Fibroblast of the conjunctiva (primary cell): ENCODE measurements at places on chromosomes 2 and 18.

GRCh38 chr2:119809339-119810048 lies 49.8 kb downstream of the PTPN4 start:
- peak; percentile 65 for DNase-seq

DNA sequence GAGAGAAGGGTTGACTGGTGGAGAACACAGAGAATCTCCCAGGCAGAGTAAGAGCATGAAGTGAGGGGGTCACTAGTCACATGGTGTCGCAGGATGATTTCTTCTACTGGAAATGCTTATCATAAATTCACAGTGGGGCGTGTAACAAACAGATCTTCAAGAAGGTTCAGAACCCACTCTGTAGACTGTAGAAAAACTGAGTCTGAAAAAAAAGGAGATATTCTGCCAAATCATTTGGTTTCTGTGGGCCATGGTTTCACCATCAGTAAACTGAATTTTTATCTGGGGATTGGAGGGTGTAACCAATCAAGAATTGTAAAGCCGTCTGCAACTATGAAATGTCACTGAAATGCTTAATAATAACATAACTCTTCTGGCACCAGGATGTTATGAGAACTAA lies 15.0 kb downstream of the TPGS2 start:
- DNase-seq: no peak

DNA sequence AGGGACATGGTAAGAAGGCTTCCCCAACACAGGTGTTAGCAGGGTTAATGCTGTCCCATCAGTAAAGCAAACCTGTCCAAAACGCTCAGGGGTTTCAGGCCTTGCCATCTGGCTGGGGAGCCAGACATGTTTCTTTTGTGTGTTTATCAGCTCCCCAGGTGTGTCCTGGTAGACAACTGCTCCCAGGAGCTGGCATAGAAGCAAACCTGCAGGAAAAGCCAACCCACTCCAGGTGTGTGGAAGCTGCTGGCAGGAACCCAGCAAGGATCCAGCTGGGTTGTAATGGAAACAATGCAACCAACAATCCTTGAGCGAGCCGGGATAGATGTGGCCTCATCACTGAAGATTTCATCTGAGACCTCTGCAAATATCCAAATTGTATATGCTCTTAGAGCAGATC lies 123.1 kb downstream of the RAB3GAP1 start:
- DNase-seq: no peak

GRCh38 chr18:45253056-45253565 lies 362.2 kb upstream of the SLC14A2 start:
- DNase-seq: no peak

- peak; percentile 53 for DNase-seq
These were observed 18.5 kb downstream of the PSTPIP2 start for GRCh38 chr18:46053368-46054095.

- DNase-seq: no peak
These were observed 71.1 kb upstream of the CTLA4 start for GRCh38 chr2:203796248-203797010.

DNA sequence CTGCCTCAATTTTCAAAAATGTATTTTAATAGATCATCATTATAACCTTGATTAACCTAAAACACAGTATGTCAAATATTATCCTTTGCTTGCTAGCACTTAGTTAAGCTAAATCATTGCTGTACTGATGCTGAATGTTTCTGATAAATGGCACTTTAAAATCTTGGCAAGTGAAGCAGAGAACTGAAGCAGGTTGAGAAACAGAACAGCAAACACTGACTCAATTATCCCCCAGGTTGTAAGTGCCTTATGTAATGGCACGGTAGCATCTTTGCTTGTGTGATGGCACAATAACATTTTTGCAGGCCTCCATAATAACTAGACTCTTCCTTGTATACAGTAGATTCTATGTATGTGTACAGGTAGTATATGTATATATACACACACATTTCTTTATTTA lies 33.8 kb downstream of the ARHGAP15 start:
- DNase-seq: no peak

- no peak for DNase-seq
These were observed 155.7 kb downstream of the RDH14 start for GRCh38 chr2:18404708-18405107.

DNA sequence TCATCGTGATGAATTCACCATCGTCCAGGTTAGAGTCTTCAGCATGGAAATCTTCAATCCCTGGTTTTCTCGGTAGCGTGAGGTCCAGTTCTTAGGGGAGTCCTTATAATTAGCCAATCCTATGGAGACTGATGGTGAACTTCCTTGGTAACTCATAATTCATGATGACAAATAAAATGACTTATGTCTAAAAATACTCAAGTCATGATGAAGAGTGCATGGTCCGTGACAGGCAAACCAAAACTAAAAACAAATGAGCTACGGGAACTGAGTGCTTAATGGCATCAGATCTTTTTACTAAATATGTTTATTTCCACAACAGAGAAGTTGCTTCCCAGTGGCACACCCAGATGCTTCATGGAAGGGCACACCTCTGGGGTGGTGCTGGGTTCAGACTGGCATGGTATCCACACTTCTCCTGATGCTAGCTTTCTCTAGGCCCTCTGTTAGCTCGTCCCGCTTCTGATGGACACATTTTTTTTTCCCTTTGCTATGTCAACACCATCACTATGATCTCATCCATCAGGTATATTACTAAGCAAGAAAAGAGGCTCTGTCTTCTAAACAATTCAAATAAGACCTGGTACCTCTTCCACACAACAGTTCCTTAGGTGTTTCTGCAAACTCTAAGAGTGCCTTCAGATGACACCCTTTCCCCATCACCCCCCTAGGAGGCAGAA lies 92.8 kb upstream of the NEDD4L start:
- DNase-seq: no peak

DNA sequence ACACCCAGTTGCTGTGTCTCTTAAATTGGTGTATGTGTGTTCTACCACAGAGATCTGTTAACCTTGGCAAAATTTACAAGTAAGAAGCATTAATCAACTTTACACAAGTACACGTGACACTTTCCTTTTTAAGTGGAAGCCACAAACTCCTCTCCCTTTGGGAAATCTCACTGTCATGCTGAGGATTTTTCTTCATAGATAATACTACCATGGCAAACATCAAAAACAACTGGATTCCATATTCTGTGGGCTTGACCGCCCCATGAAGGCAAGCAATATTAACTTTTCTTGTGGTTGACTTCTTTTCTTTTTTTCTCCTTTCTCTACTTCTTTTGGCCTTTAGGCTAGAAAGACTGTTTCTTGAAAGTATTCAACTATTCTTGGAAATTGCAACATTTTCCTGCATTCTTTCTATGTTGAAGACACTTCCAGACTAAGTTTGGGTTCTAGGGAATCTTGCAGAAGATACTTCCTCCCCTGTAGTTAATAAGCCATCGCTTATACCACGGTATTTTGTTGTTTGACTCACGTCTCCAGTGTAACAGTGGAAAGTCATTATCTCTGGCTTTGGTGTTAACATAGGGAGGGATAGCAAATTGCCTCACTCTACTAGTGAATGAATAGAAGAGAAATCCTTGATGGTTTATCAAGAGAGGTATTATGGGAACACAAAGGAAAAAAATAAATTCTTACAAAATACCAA lies 79.5 kb downstream of the SLC8A1 start:
- no peak for DNase-seq

DNA sequence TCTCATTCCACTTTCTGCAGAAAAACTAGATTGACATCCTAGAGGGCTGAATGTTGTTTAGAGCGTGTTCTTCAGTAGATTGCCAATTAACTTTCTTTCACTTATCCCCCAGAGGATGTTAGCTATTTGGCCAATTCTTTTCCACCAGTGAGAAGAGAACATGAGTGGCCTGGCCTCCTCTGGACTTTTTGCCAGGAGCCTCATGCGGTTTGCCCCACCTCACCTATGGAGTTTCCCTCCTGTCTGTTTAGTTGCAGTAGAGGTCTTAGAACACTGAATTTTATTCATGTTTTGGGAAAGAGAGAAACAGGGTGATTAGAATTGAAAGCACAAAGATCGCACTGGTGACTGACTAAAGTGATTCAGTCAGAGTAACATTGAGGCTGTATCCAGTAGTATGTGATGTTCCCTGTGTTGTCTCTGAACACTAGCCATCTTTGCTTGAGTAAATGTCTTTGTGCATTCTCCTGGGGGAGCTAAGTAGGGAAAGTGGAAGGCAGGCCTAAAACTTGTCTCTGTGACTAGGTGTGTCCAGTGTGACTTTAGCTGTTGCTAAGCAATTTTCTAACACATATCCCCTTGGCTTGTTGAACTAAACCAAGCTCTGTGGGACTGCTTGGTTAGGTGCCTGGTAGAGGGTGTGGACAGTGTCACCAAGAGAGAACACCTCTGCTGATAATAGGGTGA lies 34.0 kb downstream of the UGP2 start:
- no peak for DNase-seq

DNA sequence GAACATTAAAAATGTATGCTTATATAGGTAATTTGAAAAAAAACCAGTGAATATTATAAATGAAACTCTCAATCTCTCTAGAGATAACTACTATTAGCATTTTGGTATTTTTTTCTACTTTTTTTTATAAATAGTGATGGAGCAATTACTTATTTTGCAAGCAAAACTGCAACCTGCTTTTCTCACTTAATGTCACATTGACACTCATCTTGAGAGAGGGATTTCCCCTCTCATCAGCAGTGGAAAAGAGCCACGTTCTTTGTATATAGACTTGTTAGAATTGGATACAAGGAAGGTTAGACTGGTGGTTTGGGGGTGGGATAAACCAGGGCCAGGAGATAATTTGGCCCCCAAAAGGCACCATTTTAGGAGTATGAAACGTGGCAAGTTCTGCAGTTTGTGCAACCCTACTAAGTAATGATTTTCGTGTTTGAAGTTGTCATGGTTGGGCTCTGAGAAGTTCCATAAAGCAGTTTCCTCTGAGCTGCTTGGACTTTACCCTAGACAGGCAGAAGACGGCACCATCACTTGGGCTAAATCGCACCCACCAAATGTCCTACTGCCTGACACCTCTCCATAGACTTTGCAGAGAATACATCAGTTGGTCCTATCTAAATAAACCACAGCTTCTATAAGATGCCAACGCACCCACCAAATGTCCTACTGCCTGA lies 194.0 kb downstream of the ACTR3 start:
- no peak for DNase-seq

DNA sequence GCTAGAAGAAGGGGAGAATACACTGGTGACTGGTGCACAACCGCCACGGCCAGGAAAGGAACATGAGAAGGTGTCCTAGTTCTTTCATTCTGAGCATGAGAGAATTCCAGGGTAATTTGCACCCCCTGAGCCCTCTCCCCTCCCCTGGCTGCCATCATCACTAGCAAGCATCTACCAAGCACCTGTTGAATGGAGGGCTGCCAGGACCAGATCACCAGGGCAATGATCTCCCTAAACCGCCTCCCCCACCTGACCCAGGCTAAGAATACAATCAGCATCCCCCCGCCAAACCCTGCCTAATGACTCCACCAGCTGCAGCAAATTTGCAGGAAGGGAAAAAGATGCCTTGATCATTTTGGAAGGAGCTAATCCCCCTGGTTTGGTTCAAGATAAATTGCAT lies 100.2 kb downstream of the STPG4 start:
- no peak for DNase-seq

DNA sequence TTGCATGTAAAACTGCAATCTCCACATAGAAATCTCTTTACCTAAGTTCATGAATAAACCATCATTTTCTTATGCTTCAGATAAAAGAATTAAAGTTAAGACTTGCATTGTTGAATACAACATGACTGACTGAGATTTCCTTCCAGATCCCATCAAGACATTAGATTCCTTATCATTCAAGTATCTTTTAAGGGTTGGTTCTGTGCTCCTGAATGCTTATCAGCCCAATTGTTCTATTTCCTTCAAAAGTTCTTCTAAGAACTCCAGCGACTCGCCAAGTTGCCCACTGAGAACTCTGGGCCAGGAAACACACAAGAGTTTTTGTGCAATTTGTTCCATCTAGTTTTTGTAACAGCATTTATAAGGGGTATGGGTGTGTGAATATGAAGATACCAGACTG lies 120.3 kb downstream of the RBMS1 start:
- DNase-seq: no peak

GRCh38 chr2:227610123-227610522 lies 4.5 kb downstream of the SCYGR3 start:
- DNase-seq: no peak

DNA sequence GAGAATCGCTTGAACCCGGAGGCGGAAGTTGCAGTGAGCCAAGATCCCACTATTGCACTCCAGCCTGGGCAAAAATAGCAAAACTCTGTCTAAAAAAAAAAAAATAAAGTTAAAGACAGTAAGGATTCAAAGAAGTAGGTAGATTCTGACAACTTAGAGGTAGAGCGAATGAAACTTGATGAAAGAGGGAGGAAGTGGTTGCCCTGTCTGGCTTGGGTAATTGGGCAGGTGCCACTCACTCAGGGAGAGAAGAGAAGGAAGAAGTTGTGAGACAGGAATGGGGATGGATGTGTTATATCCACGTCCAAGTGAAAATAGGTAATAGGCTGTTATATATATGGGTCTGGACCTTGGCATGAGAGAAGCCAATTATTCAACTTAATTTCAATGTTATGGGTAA lies 26.3 kb downstream of the NDC80 start:
- no peak for DNase-seq

DNA sequence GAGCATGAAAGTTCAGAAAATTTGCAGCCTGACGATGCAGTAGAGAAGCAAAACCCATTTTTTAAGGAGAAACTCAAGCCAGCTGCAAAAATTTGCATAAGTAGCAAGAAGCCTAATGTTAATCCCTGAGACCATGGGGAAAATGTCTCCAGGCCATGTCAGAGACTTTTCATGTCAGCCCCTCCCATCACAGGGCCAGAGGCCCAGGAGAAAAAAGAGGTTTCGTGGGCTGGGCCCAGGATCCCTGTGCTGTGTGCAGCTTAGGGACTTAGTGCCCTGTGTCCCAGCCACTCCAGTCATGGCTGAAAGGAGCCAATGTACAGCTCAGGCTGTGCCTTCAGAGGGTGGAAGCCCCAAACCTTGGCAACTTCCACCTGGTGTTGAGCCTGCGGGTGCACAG lies 533.0 kb downstream of the THSD7B start:
- DNase-seq: no peak

DNA sequence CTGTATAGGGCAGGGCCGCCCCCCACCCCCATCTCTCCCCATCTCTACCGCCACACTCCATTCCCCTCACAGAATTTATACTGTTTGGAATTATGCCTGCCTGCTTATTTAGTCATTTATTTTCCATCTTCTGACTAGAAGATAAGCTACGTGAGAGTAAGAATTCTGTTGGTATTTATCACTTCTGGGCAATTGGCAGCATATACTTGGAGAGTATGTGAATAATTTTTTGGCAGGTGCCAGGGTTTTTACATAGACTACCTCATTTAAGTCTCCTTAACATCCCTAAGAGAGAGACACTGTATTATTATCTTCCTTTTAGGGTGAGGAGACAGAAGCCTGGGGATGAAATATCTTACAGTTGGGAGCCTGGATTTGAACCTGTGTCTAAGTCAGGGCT lies 45.0 kb downstream of the SLC4A1AP start:
- DNase-seq: no peak

DNA sequence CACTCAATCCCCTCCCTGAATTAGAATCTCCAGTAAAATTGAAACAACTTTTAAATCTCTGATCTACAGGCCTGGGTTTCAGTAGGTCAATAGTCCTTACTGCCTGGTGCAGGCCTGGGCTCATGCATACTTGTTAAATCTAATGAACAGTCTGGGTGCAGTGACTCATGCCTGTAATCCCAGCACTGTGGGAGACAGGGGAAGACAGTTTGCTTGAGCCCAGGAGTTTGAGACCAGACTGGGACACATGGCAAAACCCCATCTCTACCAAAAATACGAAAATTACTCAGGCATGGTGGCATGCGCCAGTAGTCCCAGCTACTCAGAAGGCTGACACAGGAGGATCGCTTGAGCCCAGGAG lies 94.7 kb upstream of the SP3 start:
- DNase-seq: no peak
